Retina (tissue), 1 donor: ENCODE measurements at places on chromosomes 4 and X.

DNA sequence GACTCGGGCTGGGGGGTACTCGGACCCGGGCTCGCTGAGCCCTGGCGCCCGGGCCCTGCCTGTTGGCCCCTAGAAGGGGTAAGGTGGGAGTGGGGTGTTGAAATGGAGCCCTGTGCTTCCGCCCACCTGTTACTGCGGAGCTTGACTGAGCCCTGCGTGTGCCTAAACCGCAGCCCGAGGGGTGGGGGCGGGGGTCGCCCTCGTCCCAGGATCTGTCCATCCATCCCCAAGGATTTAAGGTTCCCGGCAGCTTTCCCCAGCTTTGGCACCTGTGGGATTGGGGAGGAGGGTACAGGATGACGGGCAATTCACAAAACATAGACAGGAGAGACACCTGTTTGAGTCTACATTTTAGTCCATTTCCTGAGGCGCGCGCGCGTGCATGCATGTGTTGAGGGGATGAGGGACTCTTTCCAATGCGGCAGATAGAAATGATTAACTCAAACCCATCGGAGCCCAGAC is 779 bp downstream of the GABRQ start:
- no peak for DNase-seq

- peak; percentile 22 for DNase-seq
Observed at GRCh38 chr4:4182835-4183568, 43.7 kb downstream of the OTOP1 start.

GRCh38 chrX:115047715-115048114 is 30.3 kb upstream of the IL13RA2 start:
- DNase-seq: no peak

- DNase-seq: no peak
Observed at GRCh38 chr4:160375772-160376452, 1273.0 kb downstream of the RAPGEF2 start.

DNA sequence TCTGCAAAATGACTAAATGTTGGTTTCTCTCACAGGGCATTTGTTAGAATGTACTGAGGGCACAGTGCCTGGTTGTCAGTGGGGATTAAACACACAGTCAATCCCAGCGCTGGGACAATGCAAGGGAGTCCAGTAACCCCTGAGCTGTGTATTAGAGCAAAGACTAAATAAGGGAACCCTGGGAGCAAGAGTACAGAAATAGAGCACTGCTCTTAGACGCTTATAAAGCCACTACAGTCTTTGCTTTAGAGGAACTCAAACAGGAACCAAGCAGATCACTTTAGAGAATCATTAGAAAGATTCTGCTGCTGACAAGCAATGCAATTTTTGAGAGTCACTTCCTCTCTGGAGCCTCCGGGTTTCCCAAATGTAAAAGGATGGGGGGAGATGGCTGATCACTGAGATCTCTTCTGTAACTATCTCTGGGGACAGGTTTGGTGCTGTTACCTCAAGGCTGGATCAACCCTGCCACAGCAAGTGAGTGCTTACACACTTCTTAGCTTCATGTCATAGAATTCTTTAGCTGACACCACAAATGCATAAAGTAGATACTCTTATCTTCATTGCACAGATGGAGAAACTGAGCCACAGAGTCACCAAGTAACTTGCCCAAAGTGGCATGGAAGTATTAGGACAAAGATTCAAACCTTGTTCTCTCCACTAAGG is 137.8 kb upstream of the CPEB2 start:
- no peak for DNase-seq
